ENCODE measurements at places on chromosomes 3 and 15.
A peak's percentile ranks its signal among the peaks of the same experiment; 100 is the strongest.

DNA sequence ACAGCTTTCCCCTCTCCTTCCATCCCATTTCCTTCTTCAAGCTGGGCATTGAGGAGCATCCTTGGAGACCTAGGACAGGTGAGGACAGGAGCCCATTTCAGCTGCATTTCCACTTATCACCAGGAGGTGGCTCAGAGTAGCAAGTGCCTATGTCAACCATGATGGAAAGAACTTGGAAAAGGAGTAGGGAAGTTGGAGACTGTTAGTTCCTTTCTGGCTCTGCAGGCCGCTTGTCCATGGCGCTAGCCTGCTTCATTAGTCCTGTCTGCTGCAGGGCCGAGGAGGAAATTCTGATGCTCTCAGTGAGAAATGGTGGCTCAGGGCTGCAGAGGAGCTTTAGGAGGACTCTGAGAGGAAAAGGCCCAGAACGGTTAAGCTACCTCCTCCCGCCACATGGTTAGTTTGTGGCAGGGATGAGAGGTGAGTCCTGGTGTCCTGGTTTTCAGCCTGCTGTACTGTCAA is 7.0 kb upstream of the CD276 start:
- DNase-seq, result peak; percentile 68

GRCh38 chr3:160078533-160078932 is 89.9 kb downstream of the IL12A start:
- DNase-seq, result no peak

GRCh38 chr15:49720261-49720660 is 99.4 kb downstream of the DTWD1 start:
- no peak for DNase-seq

DNA sequence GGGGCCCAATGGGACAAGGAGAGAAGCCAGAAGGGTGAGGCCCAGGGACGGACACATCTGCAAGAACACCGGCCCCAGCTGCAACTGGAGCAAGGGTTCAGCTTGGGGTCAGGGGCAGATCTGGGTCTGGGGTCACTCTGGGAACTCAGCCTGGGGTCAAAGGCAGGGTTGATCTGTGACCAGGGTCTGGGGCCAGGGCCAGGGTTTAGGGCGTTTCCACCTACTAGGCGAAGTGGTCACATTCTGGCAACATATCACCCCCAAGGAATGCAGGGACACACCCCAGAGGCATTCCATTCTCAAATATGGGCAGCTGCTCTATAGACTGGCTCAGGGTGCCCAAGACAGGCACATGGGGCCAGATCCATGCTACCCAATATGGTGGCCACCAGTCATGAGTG is 9.0 kb downstream of the UROC1 start:
- no peak for DNase-seq

DNA sequence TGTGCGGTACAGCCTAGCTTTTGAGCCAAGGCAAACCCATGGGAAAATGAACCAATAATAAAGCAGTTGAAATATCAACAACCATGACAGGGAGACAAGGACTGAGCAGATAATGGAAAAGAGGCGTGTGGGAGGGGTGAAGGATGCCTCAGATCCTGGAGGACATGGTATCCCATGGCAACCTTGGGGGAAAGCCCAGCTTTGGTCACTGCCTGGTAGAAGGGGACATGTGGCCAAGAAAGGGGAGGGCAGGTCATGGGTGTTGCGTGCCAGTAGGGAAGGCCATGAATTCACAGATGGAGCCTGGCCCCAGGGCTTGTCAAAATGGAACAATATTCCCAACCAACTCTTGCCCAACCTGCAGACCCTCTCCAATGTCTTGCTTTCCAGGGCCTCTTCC is 140.5 kb upstream of the SMAD3 start:
- DNase-seq, result no peak

DNA sequence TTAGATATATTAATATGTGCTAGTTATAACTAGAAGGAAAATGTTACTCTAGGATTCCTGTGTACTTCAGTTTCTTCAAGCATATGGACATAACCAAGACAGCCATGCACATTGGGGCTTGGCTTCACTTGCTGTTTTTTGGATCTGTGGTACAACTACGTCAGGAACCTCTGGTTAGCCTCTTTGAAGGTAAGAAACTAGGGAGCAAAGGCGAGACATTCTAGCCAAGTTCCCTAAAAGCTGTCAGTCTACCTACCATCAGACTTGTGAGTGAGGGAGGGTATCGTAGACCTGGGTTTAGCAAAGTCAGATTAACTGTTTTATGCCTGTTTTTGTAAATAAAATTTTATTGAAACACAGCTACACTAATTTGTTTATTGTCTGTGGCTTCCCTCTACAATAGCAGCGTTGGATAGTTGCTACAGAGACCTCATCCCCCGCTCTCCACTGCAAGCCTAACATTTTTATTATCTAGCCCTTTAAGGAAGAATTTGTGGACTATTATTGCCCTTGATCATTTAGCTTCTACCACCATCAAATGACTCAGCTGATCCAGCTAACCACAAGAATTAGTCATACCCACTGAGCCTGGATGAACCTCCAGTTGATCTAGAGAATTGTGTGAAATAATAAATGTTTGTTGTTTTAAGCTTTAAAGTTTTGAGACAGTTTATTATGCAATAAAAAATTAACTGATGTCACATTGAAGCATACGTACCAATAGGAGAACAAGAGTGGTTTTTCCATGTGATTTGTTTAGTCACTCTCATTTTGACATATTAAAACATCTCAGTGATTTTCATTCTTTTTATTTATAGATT is 58.1 kb downstream of the RSRC1 start:
- DNase-seq, result peak; percentile 95

DNA sequence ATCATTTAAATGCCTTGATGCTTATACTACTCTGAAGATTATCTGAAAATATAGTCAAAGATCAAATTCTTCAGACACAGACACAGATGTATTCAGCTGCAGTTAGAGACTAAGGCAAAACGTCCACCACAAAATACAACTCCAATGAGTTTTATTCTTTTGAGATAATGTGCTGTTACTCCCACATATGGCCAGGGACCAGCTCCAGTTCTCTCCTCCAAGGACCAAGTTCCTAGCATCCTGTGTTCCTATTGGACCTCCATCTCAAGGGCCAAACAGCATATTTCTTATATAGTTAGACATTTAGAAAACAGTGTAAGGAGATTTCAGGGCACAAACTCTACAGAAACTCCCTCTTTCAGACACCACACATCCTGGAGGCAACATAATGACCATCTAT is 27.1 kb downstream of the IP6K1 start:
- no peak for DNase-seq

- no peak for DNase-seq
Measured at GRCh38 chr3:102332934-102333333, 101.9 kb upstream of the ZPLD1 start.

- no peak for DNase-seq
Measured at GRCh38 chr3:151318313-151318712, 1.7 kb upstream of the GPR87 start.

- no peak for DNase-seq
Measured at GRCh38 chr3:110016235-110016815, 679.0 kb upstream of the DPPA4 start.

DNA sequence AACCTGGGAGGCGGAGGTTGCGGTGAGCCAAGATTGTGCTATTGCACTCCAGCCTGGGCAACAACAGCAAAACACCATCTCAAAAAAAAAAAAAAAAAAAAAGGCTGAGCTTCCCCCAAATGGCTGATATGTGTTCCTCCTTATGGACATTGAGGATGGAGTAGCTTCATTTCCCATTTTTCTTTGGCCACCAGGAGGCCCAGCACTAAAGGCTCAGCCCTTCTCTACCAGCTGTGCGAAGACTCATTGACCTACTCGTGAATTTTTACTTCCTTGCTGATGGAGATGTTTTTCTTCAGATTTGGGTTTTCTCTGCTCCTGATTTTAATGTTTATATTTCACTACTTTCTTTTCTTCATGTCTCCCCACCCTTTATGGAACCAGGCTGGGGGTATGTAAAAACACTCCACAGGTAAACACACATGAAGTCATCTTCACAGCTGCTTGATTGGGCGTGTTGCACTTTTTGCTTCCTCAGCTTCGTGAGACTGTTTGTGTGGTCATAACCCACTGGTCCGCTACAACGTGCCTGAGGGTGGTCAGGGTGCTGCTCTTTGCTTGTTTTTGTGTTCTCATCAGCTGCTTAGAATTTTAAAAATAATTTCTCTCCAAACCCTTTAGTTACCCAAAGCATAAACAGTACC is 13.5 kb downstream of the SEMA4B start:
- no peak for DNase-seq

GRCh38 chr3:14810801-14811661 is 7.7 kb upstream of the FGD5 start:
- no peak for DNase-seq

- peak; percentile 52 for DNase-seq
Measured at GRCh38 chr3:72446218-72447058, 401.8 kb downstream of the SHQ1 start.

GRCh38 chr3:85159376-85159775 is 200.6 kb downstream of the CADM2 start:
- no peak for DNase-seq

- DNase-seq, result no peak
Measured at GRCh38 chr15:51367322-51367976, 26.0 kb downstream of the GLDN start.

DNA sequence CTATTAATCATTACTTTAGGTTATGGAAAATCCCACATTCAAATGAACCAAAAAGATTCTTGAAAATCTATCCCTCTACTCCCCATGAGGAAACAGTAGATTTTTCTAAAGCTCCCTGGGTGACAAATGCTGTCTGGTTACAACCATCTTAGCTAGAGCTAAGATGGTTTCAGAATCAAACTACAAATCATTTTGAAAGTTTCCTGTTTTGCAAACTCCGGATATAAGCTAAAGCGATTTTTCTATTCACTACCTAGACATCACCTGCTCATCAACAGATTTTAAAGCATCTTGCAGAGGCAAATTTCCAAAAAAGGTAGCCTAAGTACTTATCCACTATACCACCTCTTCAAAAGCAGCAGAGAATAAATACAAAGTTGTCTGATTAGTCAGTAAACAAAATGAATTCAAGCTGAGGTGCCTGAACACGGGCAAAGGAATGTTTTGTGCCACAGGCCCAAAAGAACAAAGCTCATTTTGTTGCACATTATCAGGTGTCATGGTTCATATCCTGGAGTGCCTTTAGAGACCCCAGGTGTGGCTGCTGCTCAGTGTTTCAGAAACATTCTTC is 204.9 kb downstream of the TNIK start:
- DNase-seq, result no peak

DNA sequence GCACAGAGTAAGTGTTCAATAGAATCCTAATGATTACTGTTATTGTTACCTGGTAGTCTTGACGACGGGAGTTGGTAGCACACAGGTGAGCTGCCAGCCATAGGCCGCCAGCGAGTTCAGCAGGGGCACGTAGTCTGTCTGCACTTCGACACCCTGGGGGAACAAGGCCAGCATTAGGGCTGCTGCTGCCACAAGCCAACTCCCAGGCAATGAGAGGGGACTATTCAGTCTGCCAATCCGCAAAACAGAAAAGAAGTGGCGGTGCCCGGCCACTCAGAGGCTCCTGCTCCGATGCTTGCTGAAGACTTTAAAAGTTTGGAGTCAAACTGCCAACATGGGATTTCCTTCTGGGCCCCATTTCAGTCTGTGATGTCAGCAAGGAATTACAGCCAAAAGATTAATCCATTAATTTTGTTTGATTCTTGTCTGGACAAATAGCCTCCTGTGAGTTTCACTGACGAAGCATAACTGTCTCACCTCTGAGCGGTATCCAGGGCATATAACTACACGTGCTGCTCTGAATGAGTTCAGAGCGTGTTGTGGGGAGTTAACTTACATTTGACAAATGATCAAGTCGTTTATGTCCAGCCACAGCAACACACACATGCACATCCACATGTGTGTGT is 61.8 kb downstream of the OXNAD1 start:
- no peak for DNase-seq

- DNase-seq, result no peak
Measured at GRCh38 chr3:86244905-86245304, 746.0 kb downstream of the VGLL3 start.

- DNase-seq, result peak; percentile 20
Measured at GRCh38 chr3:161489395-161489794, 7.2 kb upstream of the OTOL1 start.

- no peak for DNase-seq
Measured at GRCh38 chr3:62242831-62243509, 130.4 kb downstream of the FEZF2 start.

DNA sequence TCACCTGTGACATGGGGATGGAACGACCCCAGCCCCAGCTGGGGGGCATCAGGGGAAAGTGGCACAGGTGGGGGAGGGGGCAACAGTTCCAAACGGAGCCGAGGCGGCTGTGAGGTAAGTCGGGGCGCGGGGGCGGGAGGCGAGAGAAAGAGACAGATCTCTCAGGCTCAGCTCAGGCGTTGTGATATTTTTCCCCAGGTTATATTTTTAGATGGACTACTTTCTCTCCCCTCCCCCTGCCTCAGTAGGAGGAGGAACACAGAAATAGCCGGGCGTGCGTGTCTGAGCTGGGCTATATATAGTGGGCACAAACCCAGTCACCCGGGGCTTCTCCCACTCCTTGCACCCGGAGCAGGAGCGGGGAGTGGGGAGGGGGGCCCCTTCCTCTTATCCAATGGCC is 91.0 kb upstream of the LINGO1 start:
- DNase-seq, result no peak

DNA sequence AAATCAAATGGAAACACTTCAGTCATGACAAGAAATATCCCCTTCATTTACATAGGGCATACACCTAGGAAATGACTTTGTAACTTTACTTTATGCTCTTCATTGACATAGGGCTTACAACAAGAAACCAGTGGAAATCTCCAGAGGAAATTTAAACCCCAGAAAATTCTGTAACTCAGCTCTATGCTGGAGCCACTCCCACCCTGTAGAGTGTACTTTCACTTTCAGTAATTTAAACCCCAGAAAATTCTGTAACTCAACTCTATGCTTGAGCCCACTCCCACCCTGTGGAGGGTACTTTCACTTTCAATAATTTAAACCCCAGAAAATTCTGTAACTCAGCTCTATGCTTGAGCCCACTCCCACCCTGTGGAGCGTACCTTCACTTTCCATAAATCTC is 987.1 kb upstream of the CADM2 start:
- DNase-seq, result no peak

GRCh38 chr3:190811775-190812480 is 50.6 kb downstream of the GMNC start:
- DNase-seq, result peak; percentile 80

GRCh38 chr15:49901321-49901720 is 217.7 kb downstream of the ATP8B4 start:
- DNase-seq, result no peak

- no peak for DNase-seq
Measured at GRCh38 chr3:189122526-189123205, 49.1 kb upstream of the TPRG1 start.

DNA sequence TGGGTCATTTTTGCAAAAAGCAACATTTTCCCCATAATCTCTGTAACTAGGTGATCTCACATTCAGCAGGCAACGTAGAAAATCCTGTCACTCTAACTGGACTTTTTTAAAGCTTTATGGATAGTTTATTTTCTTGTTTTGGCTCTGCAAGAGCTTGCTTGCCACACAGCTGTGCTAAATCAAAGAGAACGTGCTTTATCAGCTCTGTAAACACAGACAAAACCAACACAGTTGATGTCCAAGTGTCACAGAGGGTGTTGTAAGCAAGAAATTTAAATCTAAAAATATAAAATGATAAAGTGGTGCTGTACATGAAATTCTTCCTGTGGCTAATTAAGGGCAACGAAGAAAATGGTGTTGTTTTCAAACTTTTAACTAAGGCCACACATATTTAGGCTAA is 97.5 kb upstream of the STAC start:
- DNase-seq, result no peak

- DNase-seq, result no peak
Measured at GRCh38 chr3:158337110-158337509, 227.2 kb downstream of the RSRC1 start.

All from hematopoietic multipotent progenitor cell treated with erythropoietin and hydrocortisone succinate and interleukin-3 and kit ligand, for 6 days (in vitro differentiated cells).